Psoas muscle (tissue), 8 donors: ENCODE measurements at places on chromosomes 5 and 9. TPM values are rescaled to one million over a fixed set of nuclear protein-coding genes. Genes with fewer than 3 reads are reported as not detected.
A peak's percentile ranks its signal among the peaks of the same experiment; 100 is the strongest.

CCNO gene
- total RNA-seq: not detected

ADCY2 gene
- total RNA-seq: 91.4 TPM

CERT1 gene
- total RNA-seq: 33.3 TPM

TLE1 gene
- total RNA-seq: 14.6 TPM

IQGAP2 gene
- total RNA-seq: 1.2 TPM

GZMA gene
- total RNA-seq: 0.52 TPM

TAF11L9 gene
- not detected for total RNA-seq

TMEM203 gene
- 31.2 TPM for total RNA-seq

FOXD4 gene
- total RNA-seq: 0.14 TPM

NCS1 gene
- total RNA-seq: 3.2 TPM

FER gene
- 5.8 TPM for total RNA-seq

ANKRD55 gene
- not detected for total RNA-seq

EGFLAM gene
- total RNA-seq: 53.8 TPM

FEM1C gene
- 26.0 TPM for total RNA-seq

CCDC192 gene
- 1.2 TPM for total RNA-seq

CARD6 gene
- 4.1 TPM for total RNA-seq

UBAC1 gene
- total RNA-seq: 140 TPM

FAM78A gene
- total RNA-seq: 17.6 TPM

CCDC183 gene
- total RNA-seq: not detected

SLC25A25 gene
- total RNA-seq: 3.6 TPM

GRCh38 chr9:35481347-35481975, 8.4 kb upstream of the RUSC2 start:
- DNase-seq: no peak

- DNase-seq: no peak
Observed at GRCh38 chr9:123329329-123329955, 26.6 kb upstream of the CRB2 start.

DNA sequence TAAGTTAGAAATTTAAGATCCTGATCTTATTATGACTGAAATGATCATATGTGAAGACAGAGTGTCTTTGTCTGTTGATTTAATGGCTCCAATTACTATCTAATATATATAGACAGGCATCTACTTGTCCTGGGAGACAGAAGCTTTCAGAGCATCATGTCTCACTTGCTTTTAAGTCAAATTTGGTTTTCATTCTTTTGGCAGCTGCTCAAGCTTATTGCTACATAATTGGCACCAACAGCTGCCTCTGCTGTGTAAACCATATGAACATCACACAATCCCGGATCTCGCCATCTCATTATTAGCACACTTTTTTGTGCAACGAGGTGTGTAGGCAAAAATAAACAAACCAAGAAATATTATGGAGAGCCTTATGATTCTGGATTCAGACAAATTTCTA, 1717.9 kb downstream of the EFNA5 start:
- no peak for DNase-seq

- no peak for DNase-seq
Observed at GRCh38 chr9:16434526-16434925, 435.9 kb downstream of the BNC2 start.

- DNase-seq: no peak
Observed at GRCh38 chr5:143347698-143348344, 55.7 kb downstream of the NR3C1 start.

DNA sequence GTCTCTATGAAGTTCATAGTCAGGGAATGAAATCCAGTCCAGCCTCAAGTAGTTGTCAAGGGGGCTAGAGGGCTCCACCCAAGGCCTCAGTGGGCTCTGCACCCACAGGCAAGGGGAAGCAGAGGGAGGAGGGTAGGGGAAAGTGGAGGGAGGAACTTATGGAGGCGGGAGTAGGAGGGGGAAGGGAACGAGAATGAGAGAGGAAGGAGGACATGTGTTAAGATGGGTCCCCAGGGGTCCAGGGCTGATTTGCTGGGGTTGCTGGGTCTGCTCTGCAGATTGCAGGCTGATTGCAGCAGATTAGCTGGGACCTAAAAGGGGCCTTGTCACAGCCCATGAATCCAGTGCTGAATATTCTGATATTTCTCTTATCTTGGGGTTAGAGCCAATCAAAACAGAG, 166.9 kb upstream of the IL12B start:
- no peak for DNase-seq

- no peak for DNase-seq
Observed at GRCh38 chr9:111919875-111920274, 23.3 kb downstream of the UGCG start.

DNA sequence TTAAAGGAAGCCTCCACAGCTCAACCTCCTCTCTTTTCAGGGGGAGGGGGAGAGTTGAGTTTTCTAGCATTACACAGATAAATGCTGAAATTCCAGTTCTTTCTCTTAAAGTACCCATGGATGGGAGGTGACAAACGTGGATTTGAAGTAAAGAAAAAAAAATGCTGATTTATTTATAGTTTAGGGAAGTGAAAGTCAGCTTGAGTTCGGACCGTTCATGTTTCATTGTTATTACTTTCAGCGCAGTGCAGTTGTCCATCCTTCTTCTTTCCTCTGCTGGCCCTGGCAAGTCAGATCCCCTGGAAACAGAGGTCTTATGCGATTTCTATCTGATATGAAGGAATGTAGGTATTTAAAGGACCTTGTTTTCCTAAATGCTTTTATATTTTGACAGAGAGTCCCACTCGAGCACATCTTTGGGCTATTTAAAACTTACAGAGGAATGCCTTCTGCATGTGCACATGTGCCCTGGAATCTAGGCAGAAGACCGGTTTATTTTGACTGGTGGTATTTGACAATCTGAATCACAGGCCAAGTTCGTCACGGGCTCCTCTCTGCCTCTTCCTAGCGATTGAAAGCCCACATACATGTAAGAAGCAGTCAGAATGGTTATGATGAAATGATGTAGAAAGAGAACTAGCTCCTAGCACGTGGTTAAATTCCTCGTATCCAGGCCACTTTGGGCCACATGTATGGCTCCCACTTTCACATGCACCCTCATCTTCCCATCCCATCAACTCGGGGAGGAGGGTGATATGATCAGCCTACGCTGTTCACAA, 385.2 kb upstream of the KLF4 start:
- DNase-seq: no peak

- DNase-seq: no peak
Observed at GRCh38 chr5:125602184-125602583, 821.0 kb upstream of the GRAMD2B start.

GRCh38 chr9:85897848-85898247, 43.1 kb upstream of the NAA35 start:
- no peak for DNase-seq

GRCh38 chr9:87720173-87720572, 5.7 kb upstream of the CTSL start:
- DNase-seq: no peak

GRCh38 chr9:18623221-18624079, 149.5 kb downstream of the ADAMTSL1 start:
- no peak for DNase-seq

- DNase-seq: no peak
Observed at GRCh38 chr5:162248107-162248713, 180.6 kb downstream of the GABRG2 start.

- DNase-seq: no peak
Observed at GRCh38 chr5:32521481-32521880, 63.9 kb upstream of the SUB1 start.

- DNase-seq: no peak
Observed at GRCh38 chr5:172509405-172509781, 55.1 kb upstream of the SH3PXD2B start.

GRCh38 chr9:133067813-133068212, 6.0 kb downstream of the CEL start:
- DNase-seq: peak; percentile 1

DNA sequence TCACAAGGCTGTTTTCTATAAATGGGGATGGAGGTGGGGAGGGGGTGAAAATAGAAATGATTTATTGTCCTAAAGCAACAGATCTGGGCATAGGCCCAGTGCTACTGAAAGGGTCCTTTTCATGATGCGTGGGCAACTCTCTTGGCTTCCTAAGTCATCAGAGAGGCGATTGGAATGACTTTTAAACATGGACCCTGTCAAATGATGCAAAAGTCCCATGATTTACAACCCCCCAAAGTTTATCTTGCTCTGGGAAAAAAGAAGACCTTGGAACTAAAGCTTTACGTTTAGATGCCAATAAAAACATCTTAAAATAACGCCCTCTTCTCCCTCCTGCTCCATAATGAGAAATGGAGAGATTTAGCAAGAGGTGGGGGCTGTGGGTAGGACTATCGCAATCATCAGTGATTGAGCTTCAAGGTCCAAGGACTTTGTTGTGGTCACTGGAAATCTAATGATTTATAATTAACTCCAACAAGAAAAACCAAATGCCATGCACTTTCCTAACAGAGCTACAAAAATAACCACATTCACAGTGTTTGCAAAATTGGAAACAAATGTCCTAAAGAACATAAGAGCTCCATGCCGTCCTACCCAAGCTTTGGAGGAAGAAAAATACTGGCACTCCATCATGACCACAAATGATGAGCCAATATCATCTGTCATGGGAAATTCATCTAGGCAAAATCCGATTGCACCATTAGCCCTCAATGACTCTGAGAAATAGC, 167.5 kb upstream of the CLINT1 start:
- DNase-seq: no peak

- no peak for DNase-seq
Observed at GRCh38 chr9:71761938-71762353, 6.4 kb downstream of the CEMIP2 start.

DNA sequence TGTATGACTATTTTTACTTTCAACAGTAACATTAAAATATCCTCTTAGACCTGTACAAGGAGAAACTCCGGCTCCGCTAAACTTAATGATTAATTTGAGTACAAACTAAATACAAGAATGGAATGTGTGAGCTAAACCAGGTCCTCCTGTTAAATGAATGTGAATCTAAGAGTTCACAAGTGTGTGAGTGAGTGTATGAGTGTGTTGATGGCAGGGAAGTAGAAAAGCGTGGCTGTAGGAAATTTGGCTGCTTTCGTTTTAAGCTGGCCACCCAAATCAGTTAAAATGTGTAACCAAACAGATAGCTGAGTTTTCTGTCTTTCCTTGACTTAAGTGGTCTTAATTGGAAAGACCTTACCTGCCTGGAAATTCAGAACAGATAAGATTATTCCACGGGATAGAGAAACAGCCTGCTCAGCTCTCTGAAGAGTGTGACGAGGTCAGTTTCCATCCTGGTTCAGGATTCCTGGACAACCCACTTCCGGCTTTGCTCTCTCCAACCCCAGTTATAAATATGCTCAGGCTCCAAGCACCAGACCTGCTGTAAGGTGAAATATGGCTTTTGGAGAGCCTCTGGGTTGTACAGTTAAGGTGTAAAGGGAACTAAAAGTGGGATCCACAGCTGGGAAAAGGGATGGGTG, 908.6 kb upstream of the EDIL3 start:
- no peak for DNase-seq

GRCh38 chr5:123460296-123460729, 37.1 kb upstream of the CEP120 start:
- DNase-seq: no peak

GRCh38 chr9:21210311-21210710, 3.4 kb upstream of the IFNA10 start:
- no peak for DNase-seq

- no peak for DNase-seq
Observed at GRCh38 chr9:99964336-99964735, 57.9 kb downstream of the STX17 start.

- DNase-seq: no peak
Observed at GRCh38 chr5:173572431-173573125, 43.9 kb downstream of the BOD1 start.
